Erythroblast (primary cell): ENCODE measurements at places on chromosomes 4 and X.

DNA sequence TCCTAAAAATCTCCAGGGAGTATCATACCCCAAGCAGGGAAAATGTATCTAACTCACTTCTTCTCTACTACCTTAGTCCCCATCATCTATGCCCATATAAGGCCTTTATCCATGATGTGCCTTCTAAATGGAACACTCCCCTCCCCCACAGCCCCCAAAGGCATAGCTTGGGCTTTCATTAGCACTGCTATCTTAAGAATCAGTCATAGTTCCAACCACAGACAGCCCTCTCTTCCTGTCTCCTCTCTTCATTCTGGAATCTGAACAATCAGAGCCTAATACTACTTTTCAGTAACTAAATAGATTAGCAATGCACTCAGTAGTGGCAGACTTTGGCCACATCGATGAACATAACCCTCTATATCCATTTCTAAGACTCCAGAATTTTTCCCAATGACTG is 313.2 kb upstream of the DKK2 start:
- no peak for DNase-seq

DNA sequence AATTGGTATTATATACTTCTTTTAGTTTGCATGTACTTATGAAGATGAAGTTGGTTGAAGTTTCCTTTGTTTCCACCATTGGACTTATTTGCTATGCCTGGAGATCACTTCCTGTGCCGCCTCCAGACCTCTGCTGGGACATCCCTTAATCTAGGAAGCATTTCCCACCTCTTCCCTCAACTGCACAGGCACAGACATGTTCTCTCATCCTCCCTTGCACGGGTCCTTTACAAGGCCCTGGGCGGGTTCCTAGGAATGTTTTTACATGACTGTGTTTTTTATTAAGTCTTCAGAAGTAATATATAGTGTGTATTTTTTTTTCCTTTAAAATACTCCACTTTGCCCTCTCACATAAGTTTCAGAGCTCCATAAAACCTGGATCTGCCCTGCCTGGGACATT is 51.0 kb downstream of the TMEM131L start:
- no peak for DNase-seq

DNA sequence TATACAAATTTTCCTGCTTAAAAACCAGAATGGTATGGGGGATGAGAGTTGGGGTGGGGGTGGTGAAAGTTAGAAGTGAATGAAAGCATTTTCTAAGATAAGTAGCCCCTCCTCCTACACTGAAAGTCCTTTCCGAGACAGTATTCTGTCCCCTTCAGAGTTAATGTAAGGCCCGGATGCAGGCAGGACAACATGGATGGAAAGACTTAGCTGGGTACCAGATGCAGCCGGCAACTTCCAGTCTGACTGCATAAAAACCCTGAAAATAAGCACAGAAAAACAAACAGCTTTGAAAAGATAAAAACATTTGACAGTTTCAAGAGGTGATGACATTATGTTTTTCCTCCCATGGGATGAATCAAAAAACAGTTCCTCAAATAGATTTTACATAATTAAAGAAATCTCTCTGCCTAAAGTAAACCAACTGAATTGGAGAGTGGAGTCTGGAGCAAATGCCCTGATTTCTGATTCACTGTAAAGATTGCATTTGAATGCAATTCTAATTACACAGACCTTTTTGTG is 196.3 kb downstream of the GPAT3 start:
- no peak for DNase-seq

DNA sequence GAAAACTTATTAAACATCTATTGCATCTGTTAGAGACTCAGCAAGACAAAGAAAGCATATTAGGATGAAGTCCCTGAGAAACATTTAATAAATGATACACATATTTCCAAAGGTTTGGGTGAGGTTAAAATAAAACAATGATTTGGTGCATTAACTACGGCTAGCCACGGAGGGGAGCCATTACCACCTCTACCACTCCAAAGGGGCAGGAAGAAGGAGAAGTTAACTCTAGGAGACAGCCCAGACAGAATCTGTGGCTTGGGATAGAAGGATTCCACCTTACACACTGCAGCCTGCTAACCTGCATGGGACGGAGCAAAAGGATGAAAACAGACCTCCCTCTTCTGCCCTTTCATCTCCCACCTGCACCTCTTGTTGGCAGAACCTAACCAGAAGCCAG is 189.1 kb upstream of the C1QTNF7 start:
- peak; percentile 1 for DNase-seq

GRCh38 chr4:75514949-75515612 is 808 bp downstream of the THAP6 start:
- no peak for DNase-seq

GRCh38 chr4:88730811-88731210 is 33.2 kb upstream of the NAP1L5 start:
- DNase-seq: no peak

- no peak for DNase-seq
Measured at GRCh38 chr4:41218703-41219102, 4.4 kb upstream of the APBB2 start.

DNA sequence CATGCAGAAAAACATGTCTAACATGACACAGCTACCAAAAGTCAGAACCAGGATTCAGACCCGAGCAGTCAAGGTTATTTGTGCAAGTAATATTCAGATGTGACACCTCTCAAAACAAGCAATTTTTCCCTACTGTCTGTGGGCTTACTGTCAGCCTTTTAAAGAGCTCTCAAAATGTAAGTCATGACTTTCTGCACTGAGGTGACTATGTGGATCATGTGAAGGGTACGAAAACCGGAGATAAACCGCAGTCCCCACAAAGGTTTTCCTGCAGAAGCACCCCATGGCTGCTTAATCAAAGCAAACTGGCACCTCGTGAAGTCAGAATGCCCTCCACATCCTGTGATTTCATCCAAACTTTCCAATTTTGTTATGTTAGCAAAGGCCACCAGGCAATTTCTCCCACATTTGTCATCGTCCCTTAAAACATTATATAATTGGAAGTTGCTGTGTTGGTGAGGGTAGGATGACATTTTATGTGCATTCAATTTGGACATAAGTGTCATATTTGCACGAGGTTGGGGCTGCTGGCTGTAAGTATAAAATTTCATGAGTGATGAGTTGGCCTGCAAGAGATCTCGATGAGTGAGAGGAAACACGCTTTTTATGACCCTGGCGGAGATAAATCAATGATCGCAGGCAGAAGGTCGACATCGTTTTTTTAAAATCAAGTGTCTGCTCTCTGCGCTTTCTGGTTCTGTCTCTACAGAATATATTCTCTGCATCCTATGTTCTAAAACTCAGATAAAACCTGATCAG is 161.2 kb downstream of the STK32B start:
- no peak for DNase-seq

- peak; percentile 44 for DNase-seq
Measured at GRCh38 chr4:70992391-70992881, 1.0 kb upstream of the DCK start.

DNA sequence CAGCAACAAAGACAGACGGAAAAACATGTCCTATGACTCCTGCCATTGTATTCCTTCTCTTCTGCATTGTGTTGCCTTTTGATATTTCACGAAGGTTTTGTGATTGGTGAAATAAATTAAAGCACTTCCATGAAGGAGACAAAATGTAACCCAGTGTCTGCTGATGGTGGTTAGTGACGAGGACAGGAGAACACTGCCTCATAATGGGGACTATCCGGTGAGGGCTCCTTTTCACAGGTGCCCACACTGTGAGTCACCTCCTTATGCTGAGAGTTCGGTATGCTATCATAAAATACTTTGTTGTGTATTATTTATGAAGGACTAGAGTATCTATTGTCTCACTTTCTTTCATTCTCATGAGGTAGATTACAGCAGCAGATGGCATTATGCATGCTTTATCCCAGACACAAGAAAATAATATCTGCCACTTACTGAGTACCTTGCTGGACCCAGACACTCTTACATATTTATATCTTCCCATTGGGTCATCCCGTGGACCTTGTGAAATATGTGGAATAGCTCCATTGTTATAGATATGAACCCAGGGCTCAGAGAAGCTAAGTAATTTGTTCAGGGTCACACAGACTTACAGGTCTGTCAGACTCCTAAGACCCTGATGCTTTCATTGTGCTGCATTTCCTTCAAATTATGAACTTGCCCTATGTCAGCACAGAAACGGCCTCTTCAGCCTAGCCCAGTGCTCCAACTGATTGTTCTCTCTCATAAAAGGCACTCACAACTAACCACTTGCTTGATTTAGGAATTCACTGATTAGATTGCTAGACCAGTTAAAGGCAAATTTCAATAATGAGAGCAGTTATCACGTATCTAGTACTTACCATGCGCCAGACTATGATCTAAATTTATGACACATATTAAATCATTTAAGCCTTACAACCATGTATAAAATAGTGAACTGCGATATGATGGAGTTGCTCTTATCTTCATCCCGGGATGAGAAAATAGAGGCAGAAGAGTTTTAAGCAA is 31.2 kb downstream of the PLS3 start:
- no peak for DNase-seq

GRCh38 chrX:131752493-131753198 is 208.8 kb downstream of the OR13H1 start:
- DNase-seq: no peak

GRCh38 chr4:95232358-95233156 is 316.2 kb downstream of the UNC5C start:
- DNase-seq: no peak

DNA sequence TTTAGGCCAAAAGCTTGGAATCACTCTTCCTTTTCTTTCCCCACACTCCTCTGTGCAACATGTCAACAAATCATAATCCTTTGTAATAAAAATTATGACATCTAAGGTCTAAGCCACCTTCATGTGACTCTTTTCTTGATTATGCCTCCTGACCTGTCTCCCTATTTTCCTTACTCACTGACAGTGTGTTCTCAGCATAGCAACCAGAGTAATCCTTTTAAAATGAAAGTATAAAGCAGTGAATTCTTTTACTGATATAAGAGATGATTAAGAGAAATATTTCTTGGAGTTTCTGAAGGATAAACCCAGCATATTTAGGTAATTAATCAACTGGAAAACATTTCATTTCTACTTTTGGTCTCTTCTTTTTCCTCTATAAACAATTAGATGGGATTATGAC is 44.7 kb downstream of the USO1 start:
- no peak for DNase-seq

GRCh38 chrX:71103110-71103983 is 3.2 kb downstream of the CXorf65 start:
- peak; percentile 42 for DNase-seq

GRCh38 chr4:71262161-71262560 is 76.7 kb upstream of the SLC4A4 start:
- DNase-seq: no peak

DNA sequence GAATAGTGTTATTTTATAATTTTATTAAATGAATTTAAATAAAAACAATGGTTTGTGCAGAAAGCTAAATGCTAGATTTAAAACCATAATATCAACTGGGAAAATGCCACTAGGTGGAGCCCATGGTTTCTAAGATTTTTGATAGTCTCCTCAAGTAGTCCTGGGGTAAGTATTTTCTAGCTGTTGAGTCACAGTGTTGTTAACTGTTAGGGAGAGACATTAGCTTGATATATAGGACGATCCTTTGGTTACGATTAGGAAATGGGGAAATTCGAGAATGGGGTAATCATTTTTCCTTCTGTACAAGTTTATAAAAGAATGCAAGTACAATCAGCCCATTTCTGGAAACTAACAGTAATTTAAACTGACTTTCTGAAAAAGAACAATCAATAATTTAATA is 378.4 kb downstream of the ANKRD50 start:
- DNase-seq: peak; percentile 42

- peak; percentile 14 for DNase-seq
Measured at GRCh38 chr4:153207567-153207966, 3.3 kb downstream of the TRIM2 start.

DNA sequence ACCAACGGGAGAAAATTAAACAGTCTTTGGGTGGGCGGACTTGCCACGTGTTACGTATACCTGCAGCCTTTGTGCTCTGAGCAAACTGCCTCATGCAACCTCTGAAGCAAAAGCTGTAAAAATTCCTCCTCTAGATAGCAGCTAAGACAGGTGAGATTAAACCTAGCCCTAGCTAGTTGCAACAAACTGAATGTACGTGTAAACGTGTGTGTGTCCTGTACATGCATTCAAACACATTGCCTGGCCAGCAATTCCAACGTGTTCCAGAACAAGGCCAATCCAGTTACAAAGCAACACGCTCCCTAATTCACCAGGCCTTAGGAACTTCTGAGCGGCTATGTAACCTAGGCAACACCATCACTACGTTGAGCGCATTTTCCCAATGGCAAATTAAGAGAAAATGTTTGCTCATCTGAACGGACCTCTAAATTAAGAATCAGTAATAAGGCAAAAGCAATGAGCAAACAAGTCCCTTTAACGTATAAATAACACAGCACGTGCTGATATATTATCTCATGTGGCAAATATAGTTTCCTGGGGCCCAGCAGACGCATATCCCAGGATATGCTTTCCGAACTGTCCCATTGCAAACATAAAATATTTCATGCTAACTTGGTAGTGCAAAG is 792 bp downstream of the PPID start:
- peak; percentile 64 for DNase-seq

DNA sequence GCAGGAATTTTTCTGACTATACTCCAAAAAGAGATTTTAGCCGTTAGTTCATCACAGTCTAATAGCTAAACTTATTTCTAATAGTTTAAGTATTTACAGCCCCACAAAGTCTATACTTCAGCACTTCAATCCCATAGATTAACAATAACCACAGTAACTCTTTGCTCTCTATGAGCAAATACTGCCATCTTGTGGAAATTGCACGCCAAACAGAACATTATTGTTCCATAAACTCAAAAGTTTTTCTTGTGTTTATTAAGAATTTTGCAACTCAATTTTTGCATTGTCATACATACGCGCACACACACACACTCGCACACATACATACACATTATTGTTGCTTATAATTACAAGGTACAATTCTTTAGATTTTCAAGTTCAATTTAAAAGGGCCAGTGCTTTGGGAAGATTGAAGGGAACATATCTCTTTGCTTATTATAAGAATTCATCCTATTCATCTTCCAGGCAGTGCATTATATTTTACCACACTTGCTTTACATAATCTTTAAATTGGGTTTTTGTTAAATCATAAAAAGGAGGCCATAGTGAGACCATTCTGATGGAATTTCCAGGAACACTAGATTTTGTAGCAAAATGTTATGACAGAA is 63.8 kb upstream of the ATOH1 start:
- peak; percentile 62 for DNase-seq

DNA sequence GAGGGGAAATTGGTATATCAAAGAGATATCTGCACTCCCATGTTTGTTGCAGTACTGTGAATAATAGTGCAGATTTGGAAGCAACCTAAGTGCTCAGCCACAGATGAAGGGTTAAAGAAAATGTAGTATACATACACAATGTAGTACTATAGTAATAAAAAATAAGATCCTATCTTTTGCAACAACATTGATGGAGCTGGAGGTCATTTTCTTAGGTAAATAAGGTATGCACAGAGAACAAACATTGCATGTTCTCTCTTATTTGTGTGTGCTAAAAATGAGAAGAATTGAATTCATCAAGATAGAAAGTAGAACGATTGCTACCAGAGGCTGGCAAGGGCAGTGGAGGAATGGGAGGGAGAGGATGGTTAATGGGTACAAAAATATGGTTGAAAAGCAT is 117.9 kb upstream of the TRAM1L1 start:
- DNase-seq: no peak

DNA sequence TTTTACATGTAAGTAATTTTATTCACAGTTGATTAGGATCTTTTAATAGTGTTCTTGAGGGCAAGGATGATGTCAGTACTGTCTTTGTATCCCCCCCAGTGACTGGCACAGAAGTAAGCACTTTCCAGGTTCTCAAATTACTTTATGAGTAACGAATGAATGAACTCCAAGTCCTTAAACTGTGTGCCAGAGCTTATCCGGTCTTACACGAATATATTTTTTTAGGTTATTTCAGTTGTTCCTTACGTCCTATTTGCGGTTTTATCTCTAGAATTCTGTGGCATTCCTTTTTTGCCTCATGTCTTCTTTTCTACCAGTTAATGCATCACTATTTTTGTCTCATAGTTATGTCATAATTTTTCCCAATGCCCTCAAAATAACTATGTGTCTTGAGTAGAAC is 106.9 kb upstream of the MID1IP1 start:
- no peak for DNase-seq
